Forelimb muscle (tissue), 1 donor: ENCODE measurements at places on chromosomes 6 and 20. TPM values are rescaled to one million over a fixed set of nuclear protein-coding genes. Genes with fewer than 3 reads are reported as not detected.

- DNase-seq, result no peak
Measured at GRCh38 chr20:59185809-59186208, 22.2 kb downstream of the ZNF831 start.

- DNase-seq, result no peak
Measured at GRCh38 chr20:13042458-13042794, 33.7 kb downstream of the SPTLC3 start.

DNA sequence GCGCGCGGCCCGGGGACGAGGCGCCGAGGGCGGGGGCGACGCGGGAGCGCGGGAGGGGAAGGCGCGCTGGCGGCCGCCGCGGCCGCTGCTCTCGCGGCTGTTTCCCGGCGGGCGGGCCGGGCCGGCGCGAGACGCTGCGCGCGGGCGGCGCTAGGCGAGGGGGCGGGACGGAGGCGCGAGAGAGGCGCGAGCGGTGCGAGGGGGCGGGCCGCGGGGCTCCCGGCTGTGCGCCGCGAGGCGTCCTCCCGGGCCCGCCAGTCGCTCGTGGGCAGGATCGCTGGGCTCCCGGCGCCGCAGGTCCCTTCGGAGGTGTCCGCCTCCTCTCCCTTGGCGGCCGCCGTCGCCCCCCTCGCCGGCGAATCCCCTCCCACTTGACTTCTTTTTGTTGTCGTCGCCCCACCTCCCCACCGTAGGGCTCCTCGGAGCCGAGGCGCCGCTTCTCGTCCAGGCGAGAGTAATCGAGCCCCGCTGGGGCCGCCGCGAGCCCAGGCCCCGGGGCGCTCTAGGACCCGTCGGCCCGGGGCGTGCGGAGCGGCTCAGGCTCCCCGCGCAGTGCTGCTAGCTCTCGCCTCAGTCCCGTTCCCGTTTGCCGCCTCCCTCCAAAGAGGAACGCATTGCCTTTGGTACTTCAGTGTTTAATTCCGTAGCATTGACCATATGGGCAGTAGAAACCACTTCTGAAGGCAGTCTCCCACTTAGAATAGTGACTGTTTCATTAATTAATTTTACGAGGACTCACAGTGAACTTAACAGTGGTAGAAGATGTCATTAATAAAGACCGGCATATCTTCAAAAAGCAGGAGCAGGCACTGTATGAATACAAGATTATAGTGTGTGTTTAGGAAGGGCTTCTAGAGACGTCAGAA, at the start of gene RANBP9:
Gene RANBP9, minus strand, starts transcription at position 103 of the 866 bp plus-strand sequence. CDS start 330 bp downstream, outside the sequence.
- DNase-seq, result peak; percentile 67

DNA sequence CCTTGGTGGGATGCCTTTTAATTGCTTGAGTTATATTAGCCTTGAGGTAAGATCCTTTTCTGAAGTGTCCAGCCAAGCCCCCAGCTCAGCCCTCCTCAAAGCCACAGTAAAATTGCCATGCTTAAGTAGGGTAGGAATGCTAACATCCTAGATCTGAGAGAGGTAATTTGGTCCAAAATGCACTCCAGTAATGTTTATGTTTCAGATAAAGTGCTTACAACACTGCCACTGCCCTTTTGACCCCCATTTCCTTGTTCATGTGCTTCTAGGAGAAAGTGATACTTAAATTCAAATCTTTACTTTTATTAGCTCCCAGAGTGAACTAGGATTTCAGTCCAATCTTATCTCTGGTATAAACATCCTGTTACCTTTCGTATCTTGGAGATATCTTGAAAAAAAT, 318.0 kb downstream of the BMP2 start:
- DNase-seq, result no peak

The MCM8 gene
- 8.3 TPM for polyA plus RNA-seq

The FNDC1 gene
- polyA plus RNA-seq, result 193 TPM

The BEND3 gene
- 3.1 TPM for polyA plus RNA-seq

The ISM1 gene
- 0.76 TPM for polyA plus RNA-seq

The TBXT gene
- polyA plus RNA-seq, result not detected
